HT-29 (cell line): ENCODE measurements at places on chromosomes 3 and 15.
A peak's percentile ranks its signal among the peaks of the same experiment; 100 is the strongest.

GRCh38 chr3:12468276-12468675, 16.0 kb upstream of the TSEN2 start:
- DNase-seq, result no peak

GRCh38 chr3:140553591-140553990, 124.3 kb upstream of the TRIM42 start:
- no peak for DNase-seq

DNA sequence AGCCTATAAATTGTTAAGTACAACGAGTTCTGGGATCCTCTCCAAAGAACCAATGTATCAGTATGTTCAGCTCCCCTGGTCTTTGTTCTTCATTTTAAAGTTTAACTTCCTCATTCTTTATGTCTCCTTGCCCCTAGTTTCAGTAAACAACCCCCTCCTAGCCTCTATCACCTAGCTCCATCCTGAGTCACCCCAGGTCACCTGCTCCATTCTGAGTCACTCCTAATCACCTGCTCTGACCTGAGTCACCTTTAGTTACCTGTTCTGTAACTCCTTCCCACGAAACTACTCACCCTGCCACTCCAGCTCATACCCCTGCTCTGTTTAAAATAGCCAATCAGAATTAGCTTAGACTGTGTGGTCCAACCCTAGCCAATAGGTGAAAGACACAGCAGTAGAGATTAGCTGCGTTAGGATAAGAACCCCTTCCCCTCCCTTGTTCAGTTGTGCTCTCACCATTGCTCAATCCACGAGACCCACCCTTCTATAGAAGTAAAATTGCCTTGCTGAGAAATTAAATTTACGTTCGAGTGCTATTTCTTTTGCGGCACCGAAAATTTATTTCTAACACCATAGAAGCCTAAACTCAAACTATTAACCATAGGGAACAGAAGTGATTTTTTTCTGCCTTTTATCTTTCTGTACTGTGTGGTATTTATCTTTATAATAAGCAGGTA, 245.0 kb upstream of the ADAMTS9 start:
- no peak for DNase-seq

GRCh38 chr3:138381950-138382715, 33.8 kb downstream of the MRAS start:
- no peak for DNase-seq

DNA sequence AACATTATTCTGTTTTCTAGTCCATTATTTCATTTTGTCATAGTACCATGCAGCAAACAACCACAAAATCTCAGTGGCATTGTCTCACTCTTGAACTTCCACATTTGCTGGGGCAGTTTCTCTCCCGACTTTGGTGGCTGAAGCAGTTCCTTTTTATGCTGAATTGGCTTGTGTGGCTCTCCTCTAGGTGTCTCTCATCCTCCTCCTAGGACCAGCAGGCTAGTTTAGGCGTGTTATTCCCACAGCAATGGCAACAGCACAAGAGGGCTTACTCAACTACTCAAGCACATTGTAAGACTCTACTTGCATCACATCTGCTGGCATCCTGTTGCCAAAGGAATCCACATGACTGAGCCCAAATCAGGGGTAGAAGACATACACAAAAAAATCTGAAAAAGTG, 201.8 kb upstream of the KCNH8 start:
- DNase-seq, result peak; percentile 24

- DNase-seq, result no peak
These were observed 1.1 kb downstream of the ITPR1 start for GRCh38 chr3:4493941-4494894.

- DNase-seq, result no peak
These were observed 188.8 kb downstream of the FEZF2 start for GRCh38 chr3:62184559-62184958.

- DNase-seq, result no peak
These were observed 1.4 kb upstream of the SNX33 start for GRCh38 chr15:75646112-75646943.

DNA sequence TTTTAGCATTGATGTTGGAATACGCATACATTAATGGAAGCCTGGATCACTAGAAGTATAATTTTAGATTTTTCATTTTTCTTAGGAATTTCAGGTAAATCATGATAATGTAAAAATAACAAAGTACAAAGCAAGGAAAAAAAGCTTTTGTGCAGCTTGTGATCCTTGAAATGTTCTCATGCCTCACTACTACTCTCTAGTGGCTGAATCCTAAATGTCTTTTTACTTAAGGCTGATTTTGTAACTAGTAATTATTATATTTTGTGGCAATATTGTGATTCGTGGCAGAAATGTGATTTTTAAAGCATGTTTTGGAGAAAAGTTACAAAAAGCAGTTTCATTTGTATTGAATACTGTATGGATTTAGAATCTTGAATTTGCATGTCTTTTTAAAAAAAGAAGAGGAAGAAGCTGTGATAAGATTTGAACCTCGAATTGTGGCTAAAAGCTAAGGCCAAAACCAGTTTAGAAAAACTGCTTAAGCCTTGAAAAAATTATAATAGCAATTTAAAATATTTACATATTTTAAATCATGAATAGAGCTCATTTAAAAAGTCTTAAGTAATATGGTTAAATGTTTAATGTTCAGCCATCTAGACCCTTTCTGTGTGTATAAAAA, 39.0 kb downstream of the U2SURP start:
- DNase-seq, result no peak

DNA sequence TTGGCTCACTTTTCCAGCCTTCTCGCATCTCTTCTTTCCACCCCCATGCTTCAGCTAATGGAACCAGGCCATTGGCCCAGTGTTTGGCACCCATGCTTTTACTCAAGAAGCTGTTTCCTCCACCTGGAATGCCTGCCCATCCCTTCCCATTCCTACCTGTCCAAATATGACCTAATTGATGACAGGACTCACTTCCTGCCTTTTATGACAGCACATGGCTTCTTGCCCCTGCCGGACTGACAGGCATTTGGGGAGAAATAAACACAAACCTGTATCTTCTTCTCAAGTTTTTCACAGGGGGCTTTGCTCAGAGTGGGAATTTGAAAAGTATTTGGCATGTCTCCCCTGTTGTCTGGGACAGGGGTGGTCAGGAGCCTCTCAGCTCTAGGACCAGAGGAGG, 120.1 kb downstream of the ABHD5 start:
- no peak for DNase-seq

- DNase-seq, result peak; percentile 88
These were observed 331 bp downstream of the RNU6-1 start for GRCh38 chr15:67839499-67839928.

DNA sequence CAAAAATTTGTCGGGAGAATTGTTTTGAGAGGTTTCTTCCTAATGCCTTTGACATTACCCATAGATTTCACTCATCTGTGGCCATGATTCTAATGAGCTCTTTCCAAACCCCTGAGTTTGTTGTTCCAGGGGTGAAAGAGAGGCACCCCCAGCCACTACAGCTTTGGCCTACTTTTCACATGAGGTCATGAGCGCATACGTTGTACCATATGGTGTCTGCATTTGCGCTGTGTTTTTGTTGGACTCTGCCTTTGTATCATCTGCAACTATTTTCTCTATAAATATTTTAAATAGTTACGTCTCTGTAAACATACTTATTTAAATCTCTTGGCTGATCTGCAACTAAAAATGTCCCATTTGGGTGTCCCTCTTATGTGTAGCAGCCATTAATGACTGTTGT, 107.9 kb downstream of the LRTM1 start:
- no peak for DNase-seq

DNA sequence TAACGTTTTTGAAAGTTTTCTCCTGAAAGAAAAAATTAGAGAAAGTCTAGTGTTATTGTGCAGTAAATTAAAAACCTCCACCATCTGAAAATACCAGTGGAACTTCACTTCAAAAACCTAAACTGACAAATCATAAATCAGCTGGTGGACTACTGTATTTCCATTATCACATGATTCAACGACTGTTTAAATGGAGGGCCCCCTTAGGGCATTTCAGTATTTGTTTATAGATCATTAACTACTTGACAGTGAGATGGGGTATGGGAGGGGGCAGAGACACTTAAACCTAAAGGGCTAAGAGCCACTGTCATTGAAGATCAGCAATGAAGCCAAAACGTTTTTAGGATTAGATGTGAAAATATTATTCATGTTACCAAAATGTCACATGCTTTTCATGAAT, 8.8 kb upstream of the C15orf61 start:
- no peak for DNase-seq

- DNase-seq, result no peak
These were observed 20.3 kb downstream of the SPG21 start for GRCh38 chr15:64969401-64969800.

GRCh38 chr3:34178415-34178814, 380.0 kb downstream of the PDCD6IP start:
- DNase-seq, result no peak

DNA sequence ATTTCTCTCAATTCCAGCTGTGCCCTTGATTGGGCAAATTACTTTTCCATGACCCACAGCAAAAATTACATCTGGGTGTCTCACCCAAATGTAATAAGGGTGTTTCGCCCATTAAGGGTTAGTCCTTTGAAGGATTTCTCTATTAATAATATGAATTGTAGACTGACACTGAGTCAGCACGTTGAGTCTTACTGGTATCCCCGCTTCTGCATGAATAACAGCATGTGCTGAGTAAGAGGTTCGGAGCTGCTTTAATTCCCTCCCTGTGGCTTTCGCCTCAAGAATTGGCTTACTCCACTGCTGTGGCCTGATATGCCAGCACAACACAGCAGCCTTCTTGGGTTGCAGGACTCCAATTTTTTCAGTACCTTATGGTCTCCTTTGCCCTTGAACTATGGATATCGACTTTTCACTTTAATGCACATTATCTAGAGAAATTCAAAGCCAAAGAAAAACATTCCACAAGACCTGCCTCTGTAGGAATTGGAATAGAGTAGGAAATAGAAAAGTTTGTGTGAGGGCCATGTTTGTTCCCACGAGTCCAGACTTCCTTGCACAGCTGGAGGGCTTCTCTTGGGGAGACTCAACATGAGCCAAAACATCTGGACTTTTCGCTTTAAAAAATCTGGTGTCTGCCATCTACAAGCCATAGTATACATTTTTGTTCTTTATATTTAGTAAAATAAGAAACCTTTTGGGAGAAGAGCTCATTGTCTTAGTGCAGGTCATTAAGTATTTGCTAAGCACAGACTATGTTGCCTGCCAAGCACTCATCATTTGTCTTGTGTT, 20.7 kb upstream of the ERC2 start:
- DNase-seq, result no peak

GRCh38 chr3:77025471-77025870, 14.4 kb upstream of the ROBO2 start:
- no peak for DNase-seq

DNA sequence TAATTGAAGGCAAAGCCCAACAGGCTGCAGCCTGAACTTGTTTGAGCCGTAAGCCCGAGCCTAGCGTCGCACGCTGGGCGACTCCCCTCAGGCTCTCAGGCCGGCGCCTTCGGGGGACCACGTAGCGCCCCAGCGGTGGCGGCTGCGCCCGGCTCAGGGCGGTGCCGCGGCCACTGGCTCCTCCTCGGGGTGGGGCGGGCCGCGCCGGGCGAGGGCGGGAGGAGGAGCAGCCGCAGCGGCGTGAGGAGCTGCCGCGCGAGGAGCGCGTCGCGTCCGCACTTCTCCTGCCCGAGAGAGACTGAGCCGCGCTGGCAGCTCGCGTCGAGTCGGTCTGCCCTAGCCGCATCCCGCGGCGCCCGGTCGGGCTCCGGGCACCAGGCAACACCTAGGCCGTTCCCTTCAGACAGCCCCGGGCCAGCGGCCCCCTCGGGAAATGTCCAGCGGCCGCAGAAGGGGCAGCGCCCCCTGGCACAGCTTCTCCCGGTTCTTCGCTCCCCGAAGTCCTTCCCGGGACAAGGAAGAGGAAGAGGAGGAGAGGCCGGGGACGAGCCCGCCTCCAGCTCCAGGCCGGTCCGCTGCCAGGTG, at the start of gene CRYBG3:
Gene CRYBG3 (plus strand): TSS at position 238 of the 585 bp plus-strand sequence. CDS start 196 bp downstream, at position 434.
- DNase-seq, result peak; percentile 94

DNA sequence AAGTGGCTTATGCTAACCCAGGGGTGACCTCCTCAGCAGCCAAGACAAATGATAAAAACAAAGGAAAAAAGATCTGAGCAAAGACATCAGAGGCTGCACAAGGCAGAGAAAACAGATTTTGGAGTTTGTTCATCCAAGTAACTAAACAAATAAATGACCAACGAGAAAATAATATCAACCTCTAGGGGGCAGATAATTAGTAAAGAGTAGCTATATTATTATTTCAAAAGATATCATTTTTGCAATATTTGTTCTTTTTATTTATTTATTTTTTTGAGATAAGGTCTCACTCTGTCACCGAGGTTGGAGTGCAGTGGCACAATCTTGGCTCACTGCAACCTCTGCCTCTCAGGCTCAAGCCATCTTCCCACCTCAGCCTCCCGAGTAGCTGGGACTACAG, 101.8 kb downstream of the PCCB start:
- peak; percentile 6 for DNase-seq

DNA sequence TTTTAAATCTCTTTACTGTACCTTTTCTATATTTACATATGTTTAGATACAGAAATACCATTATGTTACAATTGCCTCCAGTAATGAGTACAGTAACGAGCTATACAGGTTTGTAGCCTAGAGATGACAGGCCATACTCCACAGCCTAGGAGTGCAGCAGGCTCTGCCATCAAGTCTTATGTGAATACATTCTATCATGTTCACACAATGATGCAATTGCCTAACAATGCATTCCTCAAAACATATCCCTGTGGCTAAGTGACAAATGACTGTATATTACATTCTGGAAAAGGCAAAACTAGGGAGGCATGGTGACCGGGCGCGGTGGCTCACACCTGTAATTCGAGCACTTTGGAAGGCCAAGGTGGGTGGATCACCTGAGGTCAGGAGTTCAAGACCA, 192.4 kb upstream of the IGF1R start:
- no peak for DNase-seq

GRCh38 chr15:64930019-64930652, 18.4 kb downstream of the ANKDD1A start:
- DNase-seq, result no peak

GRCh38 chr15:57393061-57393460, 16.8 kb downstream of the CGNL1 start:
- no peak for DNase-seq

- no peak for DNase-seq
These were observed 5.0 kb downstream of the TOMM70 start for GRCh38 chr3:100395679-100396431.

- DNase-seq, result peak; percentile 89
These were observed 69.7 kb downstream of the USF3 start for GRCh38 chr3:113626503-113627371.

- DNase-seq, result no peak
These were observed 62.2 kb upstream of the ALCAM start for GRCh38 chr3:105304487-105304886.

- DNase-seq, result no peak
These were observed 3.3 kb downstream of the TMEM108 start for GRCh38 chr3:133041524-133041829.

GRCh38 chr3:54917174-54917573, 10.7 kb downstream of the LRTM1 start:
- no peak for DNase-seq

- DNase-seq, result peak; percentile 98
These were observed 222.1 kb downstream of the THSD4 start for GRCh38 chr15:71337197-71337845.

- no peak for DNase-seq
These were observed 10.2 kb upstream of the PLXND1 start for GRCh38 chr3:129616713-129617112.

- no peak for DNase-seq
These were observed 3.2 kb upstream of the MME start for GRCh38 chr3:155076888-155077287.

GRCh38 chr3:118075873-118076272, 958.8 kb downstream of the IGSF11 start:
- no peak for DNase-seq

GRCh38 chr3:27686642-27687041, 35.5 kb downstream of the EOMES start:
- no peak for DNase-seq

GRCh38 chr3:143447491-143447890, 327.9 kb downstream of the CHST2 start:
- DNase-seq, result no peak

- no peak for DNase-seq
These were observed 988 bp upstream of the CFAP92 start for GRCh38 chr3:128994581-128995546.
